ENCODE measurements at places on chromosomes 12 and 14. TPM values are rescaled to one million over a fixed set of nuclear protein-coding genes. Genes with fewer than 3 reads are reported as not detected.

DNA sequence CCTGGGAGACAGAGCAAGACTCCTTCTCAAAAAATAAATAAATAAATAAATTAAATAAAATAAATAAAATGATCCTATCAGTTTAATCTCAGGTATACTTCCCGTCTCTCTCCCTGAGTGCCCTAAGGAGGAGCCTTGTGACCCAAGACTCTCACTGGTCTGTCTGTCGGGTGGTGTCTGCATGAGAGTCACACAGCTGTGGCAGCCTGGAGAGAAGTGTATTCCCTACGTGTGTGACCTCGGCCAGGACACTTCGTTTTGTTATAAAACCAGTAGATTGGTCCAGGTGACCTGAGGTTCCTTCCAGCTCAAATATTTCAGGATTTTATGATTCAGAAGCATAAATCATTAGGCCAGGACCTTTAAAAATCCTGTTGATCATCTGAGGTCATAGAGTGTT is 4.8 kb downstream of the SYNE3 start:
- no peak for DNase-seq

The DENR gene
- polyA plus RNA-seq, result 93.1 TPM

DNA sequence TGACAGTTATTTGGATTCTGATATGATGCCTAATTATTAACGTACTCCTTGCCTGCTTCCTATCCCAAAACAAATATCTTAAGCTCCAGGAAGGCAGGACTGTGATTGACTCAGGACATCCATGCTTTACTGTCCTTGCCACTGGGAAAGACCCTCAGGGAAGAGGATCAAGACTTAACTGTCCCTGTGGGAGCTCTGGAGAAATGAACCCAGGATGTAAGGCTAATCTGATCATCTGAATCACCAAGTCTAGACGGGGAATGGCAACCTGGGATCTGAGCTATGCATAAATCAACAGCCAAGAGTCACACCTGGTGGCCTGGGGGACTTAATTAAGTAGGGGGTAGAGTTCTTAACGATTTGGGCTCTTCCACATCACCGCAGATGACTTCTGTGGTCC is 153.2 kb upstream of the BCL2L14 start:
- DNase-seq, result no peak

GRCh38 chr14:23052182-23052623 is 5.1 kb downstream of the CDH24 start:
- no peak for DNase-seq

DNA sequence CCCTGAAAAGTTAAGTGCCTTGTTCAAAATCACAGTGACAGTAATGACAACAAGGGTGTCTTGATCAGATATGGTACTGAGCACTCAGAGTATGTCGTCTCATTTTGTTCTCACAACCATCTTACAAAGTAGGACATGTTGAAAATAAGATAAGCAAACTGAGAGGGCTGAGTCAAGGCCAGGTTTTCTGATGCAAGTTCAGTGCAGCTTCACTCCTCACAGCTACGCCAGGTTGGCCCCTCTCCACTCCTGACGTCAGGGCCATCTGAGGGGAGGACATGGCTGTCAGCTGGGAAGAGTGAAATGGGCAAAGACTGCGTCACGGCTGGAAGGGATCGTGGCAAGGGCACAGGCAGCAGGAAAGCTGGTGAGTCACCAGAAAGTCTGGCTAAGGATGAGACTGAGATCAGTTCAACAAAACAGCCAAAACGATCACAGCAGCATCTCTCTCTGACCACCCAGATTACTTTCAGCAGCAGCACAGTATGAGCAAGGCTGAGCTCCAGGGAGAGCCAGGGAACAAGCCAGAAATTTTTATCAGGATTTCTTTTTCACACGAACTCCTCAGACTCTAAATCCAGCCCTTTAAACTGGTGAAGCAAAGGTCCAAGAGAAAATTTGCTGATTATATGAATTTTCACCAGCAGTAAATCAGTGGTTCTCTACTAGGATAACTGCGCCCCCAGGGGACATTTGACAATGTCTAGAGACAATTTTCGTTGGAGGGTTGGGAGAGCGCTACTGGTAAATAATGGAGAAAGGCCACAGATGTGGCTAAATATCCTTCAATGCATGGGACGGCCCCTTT is 297.9 kb upstream of the AMIGO2 start:
- no peak for DNase-seq

GRCh38 chr14:67544590-67544989 is 11.5 kb downstream of the PLEKHH1 start:
- DNase-seq, result no peak

GRCh38 chr12:91663310-91663709 is 480.7 kb upstream of the DCN start:
- DNase-seq, result no peak

Measured in left lung (tissue), 14 donors.